ENCODE measurements at places on chromosomes 11 and 22.

GRCh38 chr11:118948000-118948399 is 8.1 kb upstream of the UPK2 start:
- no peak for DNase-seq

GRCh38 chr11:13118194-13118593 is 109.1 kb downstream of the RASSF10 start:
- DNase-seq = peak; percentile 100

- no peak for DNase-seq
Measured at GRCh38 chr11:61769946-61770683, 17.7 kb downstream of the MYRF start.

DNA sequence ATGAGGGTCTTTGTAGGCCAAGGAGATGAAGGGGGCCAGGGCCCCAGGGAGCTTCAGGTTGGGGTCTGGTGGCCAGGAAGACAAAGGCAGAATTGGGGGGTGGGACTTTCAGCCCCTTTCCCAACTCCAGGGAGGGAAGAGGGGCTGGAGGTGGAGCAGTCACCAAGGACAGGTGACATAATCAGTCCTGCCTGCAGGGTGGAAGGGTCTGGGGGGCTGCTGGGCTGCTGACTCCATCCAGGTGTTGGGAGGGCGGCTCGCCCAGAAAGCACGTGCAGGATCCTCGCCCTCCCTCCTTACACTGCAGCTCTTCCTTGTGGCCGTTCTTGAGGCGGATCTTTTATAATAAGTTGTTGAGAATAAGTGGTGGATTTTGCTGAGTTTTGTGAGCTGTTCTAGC is 1491.1 kb downstream of the TBC1D22A start:
- no peak for DNase-seq

DNA sequence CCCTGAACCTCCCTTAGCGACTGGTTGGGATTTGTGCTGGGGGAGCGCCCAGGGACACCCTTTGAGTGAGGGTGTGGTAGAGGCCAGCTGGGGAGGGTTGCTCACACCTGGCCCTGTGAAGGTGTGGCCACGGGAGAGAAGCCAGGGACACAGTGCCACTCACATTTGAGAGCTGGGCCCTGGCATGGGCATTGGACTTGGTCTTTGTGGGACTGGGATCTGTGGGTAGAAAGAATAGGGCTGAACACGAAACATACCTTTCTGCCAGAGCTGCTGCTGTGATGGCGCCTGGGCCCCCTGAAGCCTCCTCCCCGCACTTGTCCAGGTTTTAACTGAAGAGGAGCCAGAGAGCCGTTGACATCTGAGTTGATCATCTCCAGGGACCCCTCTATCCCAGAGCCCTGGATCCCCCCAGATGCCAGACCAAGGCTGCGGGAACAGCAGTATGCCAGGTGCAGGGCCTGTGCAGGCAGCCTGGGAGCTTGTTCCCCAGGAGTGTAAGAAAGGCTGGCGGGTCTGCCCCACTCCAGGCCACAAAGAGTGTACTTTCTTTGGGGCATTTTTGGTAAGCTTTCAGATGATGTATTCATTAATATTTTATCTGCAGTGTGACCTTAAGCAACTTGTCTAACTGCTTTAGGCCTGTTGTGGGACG is 284.1 kb downstream of the TBC1D22A start:
- no peak for DNase-seq

GRCh38 chr11:6557761-6558674 is 45.4 kb downstream of the RRP8 start:
- no peak for DNase-seq

- peak; percentile 26 for DNase-seq
Measured at GRCh38 chr22:27424319-27424718, 377.2 kb downstream of the MN1 start.

DNA sequence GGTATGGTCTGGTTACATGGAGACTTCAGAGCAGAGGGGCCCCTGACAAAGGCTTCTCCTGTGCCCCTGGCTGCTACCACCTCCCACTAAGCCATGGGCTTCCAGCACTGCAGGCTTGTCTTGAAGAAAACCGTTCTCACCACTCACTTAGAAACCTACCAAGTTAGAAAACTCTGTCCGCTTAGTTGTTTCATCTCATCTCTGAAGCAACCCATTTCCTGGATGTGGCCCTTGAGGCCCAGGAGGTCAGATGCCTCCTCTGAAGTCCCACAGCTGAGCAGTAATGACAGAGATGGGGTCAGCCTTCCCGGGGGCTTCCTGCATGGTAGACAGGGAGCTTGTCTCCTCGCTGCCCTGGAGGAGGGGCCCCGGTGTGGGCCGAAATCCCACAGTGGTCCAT is 12.9 kb downstream of the CSF2RB start:
- no peak for DNase-seq

GRCh38 chr11:17812865-17813187 is 78.2 kb downstream of the KCNC1 start:
- peak; percentile 17 for DNase-seq

DNA sequence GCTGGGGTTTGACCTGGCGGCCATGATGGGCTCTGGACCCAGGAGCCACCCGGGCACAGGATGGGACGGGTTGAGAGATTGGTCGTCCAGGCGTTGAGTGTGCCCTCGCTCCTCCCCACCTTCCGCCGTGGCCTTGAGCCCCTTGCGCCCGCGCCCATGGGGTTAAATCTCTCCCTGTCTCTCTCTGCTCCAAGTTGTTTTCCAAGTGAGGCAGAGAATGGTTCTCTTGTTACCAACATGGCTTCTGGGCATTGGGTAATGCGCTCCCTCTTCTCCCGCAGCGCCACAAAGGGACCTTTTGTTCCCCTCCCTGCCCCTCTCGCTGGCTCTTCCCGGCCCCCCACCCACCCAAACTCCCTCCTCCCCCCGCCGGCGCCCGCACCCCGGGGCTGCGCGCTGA is 18.8 kb upstream of the PICK1 start:
- DNase-seq = no peak

GRCh38 chr11:34052608-34053160 is 1.2 kb downstream of the CAPRIN1 start:
- DNase-seq = peak; percentile 38
